ENCODE measurements at places on chromosomes 7 and 10.

DNA sequence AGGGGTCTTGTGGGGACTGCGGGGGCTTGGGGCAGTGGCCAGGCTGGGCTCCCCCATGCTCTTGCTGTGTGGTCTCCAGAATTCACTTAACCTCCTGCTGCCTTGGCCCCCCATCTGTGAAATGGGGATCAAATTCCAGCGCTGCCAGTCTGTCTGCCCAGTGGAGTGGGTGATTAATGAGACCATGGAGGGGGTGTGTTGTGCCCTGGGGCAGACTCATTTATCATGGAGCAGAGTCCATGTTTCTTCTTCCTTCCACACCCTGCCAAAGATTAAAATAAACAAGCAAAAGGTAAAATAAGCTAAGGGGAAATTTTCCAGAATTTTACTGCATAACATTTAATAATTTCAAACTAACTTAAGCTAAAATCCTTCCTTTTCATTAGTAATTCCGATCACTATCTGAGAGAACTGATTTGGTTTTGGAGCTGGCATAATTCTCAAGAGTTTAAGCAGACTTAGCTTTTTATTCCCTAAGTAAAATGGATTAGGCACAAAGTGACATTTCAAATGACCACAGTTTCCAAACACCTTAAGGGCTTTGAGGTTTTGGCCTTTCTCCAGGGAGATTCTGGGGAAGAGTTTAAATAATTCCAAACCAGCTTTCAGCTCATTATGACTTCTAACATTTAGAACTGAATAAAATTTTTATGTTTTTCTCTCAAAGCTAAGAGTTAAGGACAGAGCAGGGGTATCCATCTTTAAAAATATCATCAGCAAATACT, 211.9 kb downstream of the CXCL12 start:
- no peak for DNase-seq

GRCh38 chr10:112261281-112261822, 21.8 kb upstream of the TECTB start:
- no peak for DNase-seq

GRCh38 chr7:17466216-17466615, 167.8 kb downstream of the AHR start:
- no peak for DNase-seq

DNA sequence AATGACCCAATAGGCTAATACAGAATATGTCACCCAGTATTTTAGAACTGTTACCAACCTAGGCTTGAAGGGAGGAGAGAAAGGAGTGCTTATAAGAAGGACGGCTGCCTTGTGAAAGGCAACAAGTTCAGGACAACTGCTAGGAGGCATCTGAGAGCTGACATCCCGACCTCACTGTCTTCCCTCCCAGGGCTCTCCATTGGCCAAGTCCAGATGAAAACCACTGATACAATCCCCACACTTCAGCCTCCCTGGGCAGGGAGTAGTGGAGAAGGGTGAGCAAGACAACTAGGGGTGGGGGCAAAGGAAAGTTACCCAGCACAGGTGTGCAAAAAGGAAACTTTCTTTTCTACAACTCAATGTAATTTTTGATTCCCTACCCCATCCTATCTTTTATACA, 29.5 kb upstream of the TMEM273 start:
- DNase-seq: no peak

GRCh38 chr7:1323178-1324027, 90.7 kb downstream of the UNCX start:
- no peak for DNase-seq

GRCh38 chr7:74051193-74051592, 23.2 kb downstream of the ELN start:
- no peak for DNase-seq

- DNase-seq: no peak
Observed at GRCh38 chr10:1366811-1367425, 310.7 kb downstream of the WDR37 start.

- no peak for DNase-seq
Observed at GRCh38 chr7:10908600-10908999, 65.1 kb upstream of the PHF14 start.

DNA sequence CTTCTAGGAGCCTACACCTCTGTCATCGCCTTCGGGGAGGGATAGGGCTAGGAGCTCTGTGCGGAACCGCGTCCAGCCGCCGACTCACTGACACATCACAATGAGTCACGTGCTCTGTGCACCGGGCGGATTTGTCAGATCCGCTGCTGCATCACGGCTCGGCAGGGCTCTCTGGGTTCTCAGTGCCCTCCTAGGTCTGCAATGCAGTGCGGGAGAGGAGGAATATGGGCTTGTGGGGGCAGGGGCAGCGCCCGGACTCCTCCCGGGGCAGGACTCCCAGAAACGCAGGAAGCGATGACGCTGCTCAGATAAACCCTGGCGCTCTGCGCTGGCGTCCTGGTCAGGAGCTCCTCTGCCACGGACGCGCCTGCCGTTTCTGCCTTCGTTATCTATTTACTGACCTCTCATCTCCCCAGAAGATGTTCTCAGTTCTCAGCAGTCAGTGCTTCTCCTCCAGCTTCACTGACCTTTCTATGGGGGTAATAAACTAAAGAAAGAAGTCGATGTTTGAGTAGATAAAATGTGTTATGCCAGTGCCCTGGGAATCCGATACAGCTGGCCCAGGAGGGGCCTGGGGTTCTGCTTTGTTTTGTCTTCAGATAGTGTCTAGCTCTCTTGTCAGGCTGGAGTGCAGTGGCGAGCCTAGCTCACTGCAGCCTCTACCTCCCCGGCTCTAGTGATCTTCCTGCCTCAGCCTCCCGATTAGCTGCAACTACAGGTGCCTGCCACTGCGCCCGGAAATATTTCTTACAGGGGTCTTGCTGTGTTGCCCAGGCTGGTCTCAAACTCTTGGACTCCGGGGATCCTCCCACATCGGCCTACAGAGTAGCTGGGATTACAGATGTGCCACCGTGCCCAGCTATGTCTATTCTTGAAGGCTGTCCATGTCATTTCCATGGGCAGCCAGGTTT, 22.8 kb upstream of the ITGB1 start:
- peak; percentile 96 for DNase-seq

DNA sequence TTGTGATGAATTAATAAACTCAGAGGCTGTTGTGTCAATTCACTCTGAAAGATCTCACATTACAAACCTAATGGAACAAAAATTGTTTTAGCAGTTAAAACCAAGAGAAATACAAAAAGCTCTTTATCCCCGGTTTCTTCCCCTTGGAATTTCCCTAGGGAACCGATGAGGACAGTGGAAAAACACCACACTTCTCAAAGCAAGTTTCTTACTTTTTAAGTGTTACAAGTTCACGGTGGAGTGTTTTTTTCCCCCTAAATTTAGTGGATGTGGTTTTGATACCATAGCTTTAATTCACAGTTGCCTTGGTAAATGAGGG, 10.3 kb downstream of the BAMBI start:
- DNase-seq: no peak
